ENCODE measurements at places on chromosomes 13 and 19. TPM values are rescaled to one million over a fixed set of nuclear protein-coding genes. Genes with fewer than 3 reads are reported as not detected.

Gene PLEKHA4
- total RNA-seq = 14.1 TPM

- DNase-seq = no peak
Measured at GRCh38 chr13:44801990-44802389, 187.3 kb downstream of the NUFIP1 start.

GRCh38 chr13:109517517-109517916 lies 268.9 kb downstream of the IRS2 start:
- DNase-seq = no peak

DNA sequence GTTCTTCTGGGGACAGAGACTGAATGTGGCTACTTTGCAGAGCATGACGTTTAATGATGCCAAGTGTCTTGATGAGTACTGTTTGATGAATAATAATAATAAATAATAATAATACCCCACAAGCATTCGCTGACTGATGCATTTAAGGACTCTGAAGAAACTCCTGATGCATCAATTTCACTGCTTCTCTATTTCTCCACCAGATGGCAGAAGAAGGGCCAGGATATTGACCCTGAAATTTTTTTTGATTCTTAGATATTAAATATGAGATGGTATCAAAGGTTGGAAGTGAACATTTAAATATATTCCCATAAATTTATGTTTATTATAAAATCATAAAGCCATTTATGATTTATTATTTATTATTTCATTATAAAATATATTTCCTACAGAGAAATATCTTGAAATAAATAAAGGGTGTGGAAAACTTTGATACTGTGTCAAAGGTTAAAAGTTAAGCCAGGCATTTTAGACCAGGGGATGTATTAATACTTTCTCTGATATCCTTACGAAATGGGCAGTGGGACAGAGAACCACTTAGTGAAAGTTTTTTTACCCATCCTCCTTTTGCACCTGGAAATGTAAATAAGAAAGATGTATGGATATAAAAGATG lies 170.9 kb downstream of the LACC1 start:
- no peak for DNase-seq

GRCh38 chr19:10191347-10191746 lies 3.4 kb downstream of the DNMT1 start:
- peak; percentile 30 for DNase-seq

All from endothelial cell (in vitro differentiated cells).